ENCODE measurements at places on chromosomes 16 and 17.

DNA sequence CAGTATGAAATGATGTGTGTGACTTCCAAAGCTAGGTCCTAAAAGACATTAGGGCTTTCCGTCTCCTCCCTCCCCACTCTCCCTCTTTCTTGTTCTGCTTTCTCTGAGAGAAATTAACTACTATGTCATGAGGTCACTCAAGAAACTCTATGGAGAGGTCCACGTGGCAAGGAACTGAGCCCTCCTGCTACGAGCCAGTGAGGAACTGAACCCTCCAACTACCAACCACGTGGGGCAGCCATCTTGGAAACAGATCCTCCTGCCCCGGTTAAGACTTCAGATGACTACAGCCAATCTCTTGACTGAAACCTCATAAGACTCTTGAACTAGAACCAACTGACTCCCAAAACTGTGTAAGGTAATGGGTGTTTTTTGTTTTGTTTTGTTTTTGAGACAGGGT is 4.2 kb upstream of the ALOX15 start:
- DNase-seq: no peak

GRCh38 chr17:15442311-15443180 is 24.9 kb downstream of the CDRT4 start:
- DNase-seq: no peak

DNA sequence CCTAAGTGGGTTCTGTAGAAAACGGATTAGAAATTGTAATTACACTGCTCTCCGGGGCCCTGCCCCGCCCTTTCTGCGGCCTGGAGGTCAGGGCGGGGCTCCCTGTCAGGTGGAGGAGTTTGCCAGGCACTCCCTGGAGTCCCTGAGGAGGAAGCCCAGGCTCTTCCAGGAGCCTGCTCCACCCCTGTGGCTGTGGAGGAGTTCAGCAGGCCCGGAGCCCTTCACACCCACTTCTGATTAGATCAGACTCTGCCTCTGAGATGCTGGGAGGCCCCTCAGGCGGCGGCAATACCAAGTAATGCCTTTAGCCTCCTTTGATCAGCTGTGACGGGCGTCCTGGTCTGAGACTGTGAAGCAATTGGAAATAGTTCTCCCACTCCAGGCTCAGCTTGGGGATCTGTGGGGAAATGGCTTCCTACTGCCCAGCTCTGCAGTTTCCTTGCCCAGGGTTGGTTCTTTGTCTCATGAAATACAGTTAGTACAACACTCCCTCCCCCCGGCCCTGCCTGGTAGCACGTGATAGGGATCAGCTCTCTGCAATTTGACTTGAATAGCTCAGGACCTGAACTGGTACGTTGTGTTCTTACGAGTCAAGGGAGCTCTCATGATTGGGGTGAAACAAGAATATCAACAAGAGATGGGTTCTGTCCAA is 22.3 kb downstream of the BAIAP2 start:
- DNase-seq: no peak

DNA sequence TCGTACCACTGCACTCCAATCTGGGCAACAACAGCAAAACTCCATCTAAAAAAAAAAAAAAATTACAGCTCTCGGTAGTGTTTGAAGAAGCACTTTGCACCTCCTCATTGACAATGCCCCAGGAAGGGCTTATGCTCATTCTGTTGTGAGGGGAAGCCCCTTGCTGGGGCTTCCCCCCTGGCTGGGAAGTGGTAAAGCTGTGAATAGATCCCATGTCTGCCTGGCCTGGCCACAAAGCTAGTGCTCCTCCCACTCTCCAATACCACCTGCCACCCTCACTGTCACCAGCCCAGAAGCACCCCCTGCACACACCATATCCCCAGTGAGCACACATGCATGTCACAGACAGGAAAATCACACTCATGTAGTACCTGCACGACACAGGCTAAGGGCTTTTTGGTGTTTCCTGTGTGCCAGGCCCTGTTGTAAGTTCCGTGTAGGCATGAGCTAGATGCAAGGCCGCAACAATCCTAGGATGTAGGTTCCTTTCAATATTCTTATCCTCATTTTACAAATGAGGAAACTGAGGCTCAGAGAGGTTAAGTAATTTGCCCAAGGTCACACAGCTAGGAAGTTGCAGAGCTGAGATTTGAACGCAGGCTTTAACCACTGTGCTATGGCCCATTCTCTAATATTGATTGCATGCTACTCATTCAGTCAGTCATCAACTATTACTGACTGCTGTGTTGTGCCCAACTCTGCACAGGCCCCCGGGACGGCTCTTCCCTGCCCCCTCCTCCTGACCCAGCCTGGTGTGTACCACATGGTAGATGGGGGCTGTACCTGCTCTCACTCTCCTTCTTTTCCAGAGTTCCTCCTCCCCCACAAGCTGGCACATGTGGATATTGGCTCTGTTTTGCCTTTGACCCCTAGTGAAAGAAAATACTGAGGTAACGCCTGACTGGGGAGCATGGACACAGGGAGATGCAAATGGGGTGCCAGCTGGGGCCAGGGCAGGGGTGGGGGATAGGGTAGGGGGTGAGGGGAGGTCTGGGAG is 11.9 kb upstream of the COL1A1 start:
- DNase-seq: no peak

DNA sequence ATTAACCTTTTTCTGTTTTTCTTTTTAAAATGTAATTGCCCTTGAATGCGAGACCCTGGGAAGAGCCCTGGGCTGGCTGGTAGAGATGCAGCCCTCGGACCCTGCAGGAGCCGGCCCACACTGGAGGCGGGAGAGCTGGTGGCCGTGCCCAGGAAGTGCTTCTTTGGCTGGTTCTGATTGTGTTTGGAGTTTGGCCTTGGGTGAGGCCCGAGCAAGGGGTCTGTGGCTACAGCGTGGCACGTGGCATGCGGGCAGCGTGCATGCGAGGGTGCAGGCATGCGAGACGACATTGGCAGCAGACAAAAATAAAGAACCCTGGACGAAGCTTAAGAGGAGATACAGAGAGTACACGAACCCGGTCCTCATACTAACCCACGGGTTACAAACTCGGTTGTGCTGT is 49.7 kb downstream of the PRMT7 start:
- DNase-seq: no peak

GRCh38 chr17:62111562-62112171 is 46.6 kb upstream of the MED13 start:
- no peak for DNase-seq

DNA sequence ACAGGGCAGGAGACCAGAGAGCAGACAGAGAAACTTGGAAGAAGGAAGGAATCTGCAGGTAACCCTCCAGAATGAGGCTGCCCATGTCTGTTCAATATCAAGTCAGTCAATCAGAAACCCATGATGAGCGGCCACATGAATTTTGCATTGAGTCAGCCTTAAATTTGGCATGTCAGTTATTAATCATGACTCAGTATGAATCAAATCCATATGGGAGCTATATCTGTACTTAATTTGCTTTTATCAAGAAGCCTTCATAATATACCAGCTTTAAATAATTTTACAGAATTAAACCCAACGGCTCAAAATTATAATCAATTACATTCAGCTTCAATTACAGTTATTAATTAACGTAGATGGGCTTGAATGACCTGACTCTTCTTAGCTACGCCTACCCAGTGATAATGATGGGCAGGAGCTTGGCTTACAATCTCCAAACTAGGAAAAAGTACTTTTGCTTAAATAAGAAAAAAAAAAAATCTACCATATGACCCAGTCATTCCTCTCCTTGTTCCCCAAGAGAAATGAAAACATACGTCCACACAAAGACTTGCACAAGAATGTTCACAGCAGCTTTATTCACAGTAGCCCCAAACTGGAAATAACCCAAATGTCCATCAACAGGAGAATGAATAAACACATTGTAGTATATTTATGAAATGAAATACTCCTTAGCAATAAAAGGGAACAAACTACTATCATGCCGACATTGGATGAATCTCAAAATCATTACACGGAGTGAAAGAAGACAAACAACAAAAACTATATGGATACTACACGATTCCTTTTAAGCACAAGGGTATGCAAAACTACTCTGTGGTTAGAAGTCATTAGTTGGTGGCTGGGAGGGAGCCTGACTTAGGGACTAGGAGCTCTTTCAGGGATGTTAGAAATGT is 48.6 kb downstream of the SLC39A11 start:
- no peak for DNase-seq

DNA sequence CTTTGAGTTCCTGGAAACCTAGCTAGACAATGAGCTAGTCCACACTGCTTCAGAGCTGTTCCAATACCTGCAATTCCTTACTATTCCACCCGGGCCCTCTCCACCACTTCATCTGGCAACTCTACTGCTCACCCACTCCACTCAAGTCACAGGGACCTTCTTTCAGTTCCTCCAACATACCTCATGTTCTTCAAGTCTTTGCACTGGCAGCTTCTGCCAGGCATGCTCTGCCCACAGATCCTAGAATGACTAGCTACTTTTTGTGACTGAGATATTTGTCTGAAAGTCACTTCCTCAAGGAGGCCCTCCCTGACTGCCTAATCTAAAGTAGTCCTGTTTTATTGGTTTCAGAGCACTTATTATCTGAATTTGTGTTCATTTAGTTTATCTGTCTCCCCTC is 86.4 kb downstream of the TEX14 start:
- DNase-seq: no peak

DNA sequence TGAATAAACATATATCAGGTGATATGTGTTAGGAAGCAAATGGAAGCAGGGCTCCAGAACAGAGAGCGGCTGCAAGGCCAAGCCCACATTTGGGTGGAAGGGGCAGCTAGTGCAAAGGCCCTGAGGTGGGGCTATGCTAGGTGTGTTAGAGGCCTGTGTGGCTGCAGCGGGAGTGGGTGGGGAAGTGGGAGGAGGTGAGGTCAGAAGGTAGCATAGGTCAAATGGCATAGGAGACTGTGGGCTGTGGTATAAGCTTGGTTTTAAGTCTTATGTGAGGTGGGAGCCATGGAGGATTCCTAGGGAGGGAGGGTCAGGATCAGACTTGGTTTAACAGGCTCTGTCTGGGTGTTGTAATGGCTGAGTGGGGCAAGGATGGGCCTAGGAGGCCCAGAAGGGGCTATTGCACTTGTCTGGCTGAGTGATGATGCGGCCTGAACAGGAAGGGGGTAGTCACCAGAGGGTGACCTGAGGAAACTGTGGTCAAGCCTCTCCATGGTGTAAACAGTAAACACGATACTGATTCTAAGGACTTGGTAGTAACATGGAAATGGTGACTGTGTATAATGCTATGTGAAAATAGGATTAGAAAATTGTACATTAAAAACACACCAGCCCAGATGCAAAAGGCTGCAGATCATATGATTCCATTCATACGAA is 31.1 kb downstream of the RAI1 start:
- no peak for DNase-seq

- DNase-seq: no peak
These were observed 18.6 kb downstream of the KCTD2 start for GRCh38 chr17:75065562-75066151.

DNA sequence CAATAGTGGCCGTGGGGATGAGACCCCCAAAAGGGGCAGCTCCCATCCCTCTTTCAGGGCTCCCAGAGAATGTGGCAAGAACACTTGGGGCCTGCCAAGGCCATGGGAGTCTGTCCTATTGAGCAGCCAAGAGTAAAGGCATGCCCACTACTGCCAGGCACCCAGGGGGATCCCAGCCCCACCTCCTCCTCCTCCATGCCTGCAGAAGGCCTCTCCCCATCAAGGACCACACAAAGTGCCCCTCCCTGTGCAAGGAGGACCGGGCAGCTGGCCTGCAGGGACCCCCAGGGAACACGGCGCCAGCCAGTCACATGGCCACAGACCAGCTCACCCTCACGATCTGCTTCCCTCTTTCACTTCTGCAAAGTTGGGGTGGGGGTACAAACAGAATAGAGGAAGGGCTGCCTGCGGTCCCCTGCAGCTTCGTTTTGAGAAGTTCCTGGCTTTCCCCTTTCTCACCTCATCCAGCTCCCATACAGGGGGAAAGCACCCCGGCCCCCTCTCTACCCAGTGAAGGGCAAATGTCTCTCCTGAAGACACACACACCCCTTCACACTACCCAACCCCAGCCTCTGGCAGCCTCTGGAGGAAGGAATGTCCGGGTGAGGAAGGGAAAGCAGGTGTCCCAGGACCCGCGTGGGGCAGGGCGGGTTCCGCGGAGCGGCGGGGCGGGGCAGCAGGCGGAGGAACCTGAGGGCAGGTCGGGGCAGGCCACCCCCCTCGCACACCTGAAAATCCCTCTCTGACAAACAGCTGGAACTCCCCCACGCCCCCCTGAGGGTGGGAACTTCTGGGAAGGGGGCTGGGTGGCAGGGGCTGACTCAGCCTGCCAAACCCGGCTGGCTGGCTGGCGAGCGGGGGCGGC is 2.0 kb downstream of the PPP1R9B start:
- DNase-seq: peak; percentile 73

- DNase-seq: peak; percentile 64
These were observed 70.8 kb upstream of the TNRC6C start for GRCh38 chr17:77887464-77888241.

- DNase-seq: no peak
These were observed at the start of gene STH for GRCh38 chr17:45998987-45999899. TSS of gene STH (plus strand) at chr17:45999250. CDS start at chr17:45999280, 30 bp downstream.

- DNase-seq: no peak
These were observed 173.6 kb upstream of the DYNLRB2 start for GRCh38 chr16:80367037-80367658.

DNA sequence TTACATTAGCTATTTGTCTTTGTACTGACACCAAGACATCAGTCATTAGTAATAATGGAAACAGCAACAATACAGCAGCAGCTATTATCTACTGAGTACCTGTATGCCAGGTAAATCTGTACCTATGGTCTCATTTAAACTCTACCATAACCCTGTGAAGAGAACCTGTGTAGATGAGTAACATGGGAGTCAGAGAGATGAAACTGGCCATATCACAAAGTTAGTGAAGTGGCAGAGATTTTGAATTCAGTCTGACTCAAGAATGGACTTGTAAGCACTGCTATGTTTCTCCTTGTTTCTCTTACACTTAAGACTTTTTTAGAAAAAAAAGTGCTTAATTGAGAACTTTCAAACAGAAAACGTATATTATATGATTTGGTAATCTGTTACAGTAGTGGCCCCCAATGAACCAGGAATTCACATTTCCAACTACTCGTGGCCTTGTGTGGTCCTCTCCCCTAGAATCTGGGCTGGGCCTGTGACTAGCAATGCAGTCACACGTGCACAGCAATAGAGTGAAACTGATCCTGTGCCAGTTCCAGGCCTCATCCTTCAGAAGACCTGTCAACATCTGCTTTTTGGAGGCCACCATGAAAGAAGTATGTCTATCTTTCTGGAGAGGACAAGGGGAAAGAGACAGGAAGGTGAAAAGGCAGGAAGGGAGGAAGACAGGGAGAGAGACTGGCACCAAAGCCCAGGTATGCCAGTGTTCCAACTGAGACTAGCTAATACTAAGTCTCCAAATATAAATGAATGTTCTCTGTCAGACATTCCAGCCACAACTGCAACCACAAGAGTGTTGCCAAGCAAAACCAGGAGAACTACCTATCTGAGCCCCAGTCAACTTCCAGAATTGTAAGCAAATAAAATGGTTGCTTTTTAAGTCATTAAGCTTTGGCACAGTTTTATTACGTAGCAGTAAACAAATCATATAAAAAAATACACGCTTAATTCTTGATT is 12.0 kb downstream of the CRLF3 start:
- DNase-seq: no peak

DNA sequence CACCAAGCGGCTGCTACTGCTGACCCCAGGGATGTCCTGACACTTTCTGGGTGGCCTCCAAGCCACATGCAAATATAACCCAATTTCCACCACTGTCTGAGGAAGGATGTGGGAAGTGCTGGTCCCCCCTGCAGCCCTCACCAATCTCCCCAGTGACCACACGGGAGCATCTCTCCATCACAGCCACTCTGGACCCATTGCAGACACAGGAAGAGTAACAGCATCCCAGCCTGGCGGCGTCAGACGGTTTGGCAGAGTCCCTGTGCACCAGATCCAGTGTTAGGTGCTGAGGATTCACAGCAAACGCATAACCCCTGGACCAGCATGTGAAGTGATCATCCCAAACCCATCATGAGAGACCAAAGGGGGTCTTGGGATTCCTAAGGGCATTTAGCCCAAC is 163.7 kb upstream of the TNRC6C start:
- DNase-seq: no peak
